ENCODE measurements at places on chromosomes 7 and 10.

GRCh38 chr7:73978661-73979563 is 49.1 kb upstream of the ELN start:
- DNase-seq: peak; percentile 78

DNA sequence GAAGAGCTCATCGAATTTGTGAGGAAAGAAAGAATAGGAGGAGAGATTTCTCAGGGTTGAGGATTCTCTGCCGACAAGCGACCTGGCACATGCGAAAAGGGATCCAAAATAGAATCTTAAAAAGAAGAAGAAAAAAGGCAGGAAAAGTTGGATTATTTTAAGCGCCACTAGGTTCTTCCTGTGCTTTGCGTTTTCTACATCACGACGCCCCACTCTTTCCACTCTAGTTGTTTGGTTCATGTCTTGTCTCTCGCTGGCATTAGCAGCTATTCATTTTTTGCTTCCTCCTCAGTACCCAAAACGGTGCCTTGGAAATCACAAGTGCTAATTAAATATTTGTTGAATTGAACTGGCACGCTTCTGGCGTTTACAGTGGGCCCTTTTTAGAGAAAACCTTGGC is 674 bp upstream of the FRA10AC1 start:
- DNase-seq: peak; percentile 23

- no peak for DNase-seq
Measured at GRCh38 chr10:3281941-3282673, 109.5 kb upstream of the PITRM1 start.

GRCh38 chr7:70890147-70890969 is 241.6 kb upstream of the GALNT17 start:
- DNase-seq: no peak

- no peak for DNase-seq
Measured at GRCh38 chr10:112711366-112711765, 238.7 kb upstream of the TCF7L2 start.

- DNase-seq: peak; percentile 73
Measured at GRCh38 chr7:128827971-128828711, 2.1 kb upstream of the FLNC start.

DNA sequence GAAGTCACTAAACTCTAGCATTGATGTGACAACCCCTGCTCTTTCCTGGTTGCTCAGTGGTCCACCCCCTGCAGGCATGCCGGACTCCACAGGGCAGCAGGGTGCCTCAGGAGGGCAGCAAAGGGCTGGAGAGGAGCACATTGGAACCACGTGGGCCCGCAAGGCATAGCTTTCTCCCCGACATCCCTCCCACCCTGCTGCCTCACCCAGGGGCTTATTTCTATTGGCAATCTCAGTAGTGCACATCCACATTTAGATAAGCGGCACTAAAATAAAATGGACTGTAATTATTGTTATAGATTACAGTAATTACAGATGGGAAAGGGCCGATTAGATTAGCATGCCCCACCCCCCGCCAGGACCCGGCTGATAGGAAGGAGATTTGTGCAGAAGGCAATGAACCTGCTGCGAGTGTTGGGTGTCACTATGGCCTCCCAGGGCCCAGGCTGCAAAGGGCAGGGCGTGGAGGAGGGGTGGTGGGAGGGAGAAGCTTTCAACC is 580.1 kb downstream of the GRID1 start:
- no peak for DNase-seq

Measured in GM03348 (cell line).